ENCODE measurements at places on chromosomes 5 and 9.

DNA sequence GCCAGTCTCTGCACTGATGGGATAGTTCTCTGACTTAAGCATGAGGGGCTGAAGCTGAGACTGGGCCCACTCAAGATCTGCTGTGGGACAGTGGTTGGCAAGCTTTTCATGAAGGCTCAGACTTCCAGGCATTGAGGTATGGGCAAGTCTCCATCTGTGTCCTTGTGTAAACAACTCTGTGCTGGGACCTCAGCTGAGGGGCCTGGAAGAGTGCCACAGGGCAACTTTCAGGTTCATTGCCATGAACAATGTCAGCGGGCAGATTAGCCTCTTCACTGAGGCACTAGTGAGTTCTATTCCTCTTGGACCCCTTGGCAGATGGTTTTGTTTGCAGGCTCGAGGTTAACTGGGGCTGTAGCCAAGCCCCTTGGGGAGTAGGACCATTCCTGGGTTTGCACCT, 127.1 kb downstream of the MRPS30 start:
- H3K36me3 ChIP-seq, result no peaks in the 10 kb centered on the region
- no peak for DNase-seq
- no peak overlapping the region for H3K4me3 ChIP-seq
- no peaks in the 10 kb centered on the region for H3K4me1 ChIP-seq
- no peaks in the 10 kb centered on the region for H3K27me3 ChIP-seq

- no peaks in the 10 kb centered on the region for H3K4me1 ChIP-seq
- peaks cover 45% of the 10 kb centered on the region for H3K36me3 ChIP-seq
- no peak overlapping the region for H3K27ac ChIP-seq
Measured at GRCh38 chr5:73031839-73032238, 76.0 kb downstream of the FCHO2 start.

GRCh38 chr9:4424891-4425290, 65.4 kb upstream of the SLC1A1 start:
- H3K36me3 ChIP-seq, result no peaks in the 10 kb centered on the region
- DNase-seq, result no peak
- H3K4me1 ChIP-seq, result peaks cover 3% of the 10 kb centered on the region
- H3K27me3 ChIP-seq, result no peaks in the 10 kb centered on the region
- peak overlapping the region; percentile 49 for H3K27ac ChIP-seq
- no peak overlapping the region for H3K4me3 ChIP-seq

- no peaks in the 10 kb centered on the region for H3K27me3 ChIP-seq
- peak overlapping the region; percentile 89 for H3K4me3 ChIP-seq
- no peak for DNase-seq
- H3K36me3 ChIP-seq, result no peaks in the 10 kb centered on the region
- H3K27ac ChIP-seq, result peak overlapping the region; percentile 95
Measured at GRCh38 chr9:93575796-93576257, 557 bp upstream of the PHF2 start.

DNA sequence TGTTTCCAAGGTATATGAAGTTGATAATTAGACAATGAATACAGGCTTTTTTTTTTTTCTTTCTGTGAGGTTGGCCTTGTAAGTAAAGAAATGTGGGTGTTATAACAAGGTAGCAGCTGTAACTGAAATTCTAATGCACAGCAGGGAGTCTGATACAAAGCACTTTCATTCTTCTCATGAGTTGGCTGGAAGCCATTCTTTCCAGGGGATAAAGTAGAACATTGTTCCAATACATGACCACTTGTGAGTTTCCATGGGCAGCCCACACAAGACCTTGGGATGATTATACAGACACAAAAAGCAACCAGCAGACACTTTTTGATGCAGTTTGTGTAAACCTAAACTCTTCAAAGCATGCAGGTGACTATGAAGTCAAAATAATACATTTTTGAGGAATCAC, 1785.9 kb upstream of the WWC1 start:
- no peak for DNase-seq
- no peak overlapping the region for H3K27ac ChIP-seq
- H3K4me1 ChIP-seq, result no peaks in the 10 kb centered on the region
- no peaks in the 10 kb centered on the region for H3K36me3 ChIP-seq

GRCh38 chr5:543755-544674, 19.8 kb upstream of the SLC9A3 start:
- H3K4me1 ChIP-seq, result peaks cover 37% of the 10 kb centered on the region
- H3K27ac ChIP-seq, result no peak overlapping the region
- no peaks in the 10 kb centered on the region for H3K36me3 ChIP-seq
- H3K4me3 ChIP-seq, result no peak overlapping the region

DNA sequence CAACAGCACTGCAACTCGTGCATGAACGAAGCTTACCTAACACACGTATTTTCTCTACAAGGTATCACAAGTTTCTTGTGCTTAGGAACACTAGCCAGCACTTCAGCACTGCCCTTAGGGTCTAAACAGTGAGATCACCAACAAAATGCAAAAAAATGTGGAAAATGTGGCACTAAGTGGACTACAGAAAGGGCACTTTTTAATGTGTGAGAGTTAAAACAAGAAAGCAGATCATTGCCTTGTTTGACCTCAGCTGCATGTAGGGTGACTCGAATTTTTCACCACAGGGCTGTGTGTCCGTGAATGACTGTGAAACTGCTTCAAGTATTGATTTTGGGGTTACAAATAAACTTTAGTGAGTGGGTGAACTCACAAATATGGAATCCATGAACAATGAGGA, 90.5 kb downstream of the MARCHF3 start:
- no peak overlapping the region for H3K4me3 ChIP-seq
- no peaks in the 10 kb centered on the region for H3K27me3 ChIP-seq
- no peaks in the 10 kb centered on the region for H3K36me3 ChIP-seq
- no peak for DNase-seq
- H3K27ac ChIP-seq, result no peak overlapping the region

DNA sequence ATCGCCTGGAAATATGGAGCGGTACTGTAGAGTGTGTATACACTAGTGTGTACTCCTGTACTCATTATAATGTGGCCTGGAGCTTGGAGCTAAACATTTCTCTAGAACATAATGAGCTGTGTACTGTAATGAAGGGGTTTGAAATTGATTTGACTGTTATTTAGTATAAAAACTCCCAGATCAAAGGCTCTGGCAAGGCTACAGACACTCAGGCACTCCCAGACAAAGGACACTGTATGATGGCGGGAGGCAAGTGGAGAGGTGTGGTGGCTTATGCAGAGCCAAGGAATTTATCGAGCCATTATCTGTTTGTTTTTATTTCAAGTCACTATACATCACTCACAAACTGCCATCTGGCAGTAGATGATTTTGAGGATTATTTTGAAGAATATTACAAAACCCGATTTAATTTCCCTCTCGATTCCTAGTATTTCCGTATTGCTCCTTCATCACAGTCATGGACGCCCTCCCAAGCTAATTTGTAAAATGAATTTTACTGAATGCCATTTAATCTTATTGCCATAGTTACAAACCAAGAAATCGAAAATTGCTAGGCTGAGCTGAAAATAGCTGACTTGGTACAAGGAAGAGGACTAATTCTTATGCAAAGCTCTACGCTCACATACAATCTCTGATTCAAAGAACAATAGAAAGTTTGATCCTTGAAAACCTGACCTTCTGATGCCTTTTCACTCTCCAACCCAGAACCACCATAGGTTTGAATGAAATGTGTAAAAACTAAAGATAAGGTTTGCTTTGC, 240.2 kb upstream of the SEMA6A start:
- no peaks in the 10 kb centered on the region for H3K4me1 ChIP-seq
- no peak overlapping the region for H3K4me3 ChIP-seq
- H3K27me3 ChIP-seq, result no peaks in the 10 kb centered on the region
- DNase-seq, result no peak
- no peak overlapping the region for H3K27ac ChIP-seq

Data from esophagus squamous epithelium (tissue), 5 donors.